Activated gamma-delta T cell treated with Interleukin-2 at 50 U/mL for 16 hours (primary cell): ENCODE measurements at places on chromosomes 1 and 21.
A peak's percentile ranks its signal among the peaks of the same experiment; 100 is the strongest.

GRCh38 chr1:189149547-189150375 lies 1327.9 kb downstream of the BRINP3 start:
- DNase-seq: no peak

DNA sequence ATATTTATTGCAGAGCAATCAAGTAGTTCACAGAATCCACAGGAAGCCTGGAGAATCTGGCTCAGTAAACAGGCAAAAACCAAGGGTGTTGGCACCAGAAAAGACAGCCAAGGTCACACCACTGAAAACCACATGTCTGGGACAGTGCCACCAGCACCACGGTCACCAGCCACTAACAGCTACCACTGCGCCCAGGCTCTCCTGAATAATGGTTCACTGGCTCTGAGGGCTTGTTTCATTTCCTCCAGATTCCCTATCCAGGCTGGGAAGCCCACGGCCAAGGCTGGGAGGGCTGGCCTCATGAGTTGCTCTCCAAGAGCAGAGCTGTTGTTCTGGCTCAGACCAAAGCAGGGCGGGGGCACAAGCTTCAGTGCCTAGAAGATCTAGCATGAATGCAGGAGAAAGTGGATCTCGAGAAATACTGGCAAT lies 54.5 kb upstream of the PTGFRN start:
- DNase-seq: no peak

GRCh38 chr1:97159342-97159741 lies 437.8 kb downstream of the PTBP2 start:
- no peak for DNase-seq

DNA sequence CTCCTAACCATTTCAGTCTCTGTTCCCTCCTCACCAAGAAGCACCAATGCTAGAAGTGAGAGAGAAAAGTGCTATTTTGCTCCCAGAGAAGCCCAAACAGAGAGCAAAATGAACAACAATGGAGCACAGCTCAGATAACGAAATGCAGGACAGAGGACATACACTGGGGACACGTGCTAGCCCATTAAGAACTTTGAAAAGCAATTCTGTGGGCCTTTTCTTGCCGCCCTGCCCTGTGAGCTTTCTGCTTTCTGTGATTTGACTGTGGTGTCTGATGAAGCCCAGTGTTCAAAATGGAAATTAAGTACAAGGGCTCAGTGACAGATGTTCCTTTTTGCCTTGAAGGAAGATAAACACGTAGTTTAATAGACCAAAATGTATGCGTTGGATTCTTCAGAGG lies 130.8 kb downstream of the S1PR1 start:
- DNase-seq: no peak

GRCh38 chr1:109216662-109217061 lies 2.9 kb downstream of the SARS1 start:
- no peak for DNase-seq

GRCh38 chr1:112998592-112999235 lies 42.7 kb upstream of the SLC16A1 start:
- DNase-seq: no peak

DNA sequence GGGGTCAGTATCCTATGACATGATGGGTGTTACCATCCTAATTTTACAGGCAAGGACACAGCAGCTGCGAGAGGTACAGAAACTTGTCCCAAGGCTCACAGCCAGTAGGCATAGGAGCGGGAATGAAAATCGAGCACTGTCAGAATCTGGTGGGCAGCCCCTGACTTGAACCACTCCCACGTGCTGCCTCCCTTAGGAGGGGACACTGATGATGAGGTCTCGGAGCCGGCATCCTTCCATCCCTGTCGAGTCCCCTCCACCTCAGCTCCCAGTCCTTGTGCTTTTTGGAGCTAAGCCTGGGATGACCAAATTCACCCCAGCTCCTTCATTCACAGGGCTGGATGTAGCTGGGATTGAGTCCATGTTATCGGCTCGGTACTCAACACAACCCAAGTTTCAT lies 49.0 kb downstream of the B3GALT5 start:
- DNase-seq: no peak

- DNase-seq: peak; percentile 19
Observed at GRCh38 chr1:205313563-205314308, 7.8 kb downstream of the NUAK2 start.

- DNase-seq: no peak
Observed at GRCh38 chr21:29323189-29323588, 24.5 kb downstream of the BACH1 start.

DNA sequence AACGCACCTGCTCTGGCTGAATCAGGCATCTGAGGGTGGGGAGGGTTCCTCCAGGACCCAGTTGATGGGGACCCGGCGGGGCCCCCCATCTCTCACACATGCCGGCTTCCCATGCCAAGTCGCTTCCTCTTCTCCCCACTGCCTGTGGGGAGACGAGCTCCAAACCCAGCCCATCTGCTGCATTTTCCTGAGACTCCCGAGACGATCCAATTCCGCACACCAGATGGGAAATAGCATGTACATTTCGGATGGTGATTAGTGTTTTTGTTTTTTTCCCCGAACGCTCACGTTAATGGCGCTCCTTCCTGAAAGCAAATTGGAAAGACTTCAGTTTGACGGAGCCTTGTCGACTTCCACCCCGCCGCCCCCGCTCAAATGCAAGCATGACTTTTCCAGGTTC lies 13.2 kb upstream of the GRIK3 start:
- no peak for DNase-seq

- DNase-seq: no peak
Observed at GRCh38 chr1:52634111-52634510, 1.1 kb downstream of the SHISAL2A start.

GRCh38 chr1:205676002-205676401 lies 4.3 kb downstream of the SLC45A3 start:
- DNase-seq: no peak

GRCh38 chr1:64472805-64473204 lies 2.9 kb downstream of the CACHD1 start:
- DNase-seq: no peak

DNA sequence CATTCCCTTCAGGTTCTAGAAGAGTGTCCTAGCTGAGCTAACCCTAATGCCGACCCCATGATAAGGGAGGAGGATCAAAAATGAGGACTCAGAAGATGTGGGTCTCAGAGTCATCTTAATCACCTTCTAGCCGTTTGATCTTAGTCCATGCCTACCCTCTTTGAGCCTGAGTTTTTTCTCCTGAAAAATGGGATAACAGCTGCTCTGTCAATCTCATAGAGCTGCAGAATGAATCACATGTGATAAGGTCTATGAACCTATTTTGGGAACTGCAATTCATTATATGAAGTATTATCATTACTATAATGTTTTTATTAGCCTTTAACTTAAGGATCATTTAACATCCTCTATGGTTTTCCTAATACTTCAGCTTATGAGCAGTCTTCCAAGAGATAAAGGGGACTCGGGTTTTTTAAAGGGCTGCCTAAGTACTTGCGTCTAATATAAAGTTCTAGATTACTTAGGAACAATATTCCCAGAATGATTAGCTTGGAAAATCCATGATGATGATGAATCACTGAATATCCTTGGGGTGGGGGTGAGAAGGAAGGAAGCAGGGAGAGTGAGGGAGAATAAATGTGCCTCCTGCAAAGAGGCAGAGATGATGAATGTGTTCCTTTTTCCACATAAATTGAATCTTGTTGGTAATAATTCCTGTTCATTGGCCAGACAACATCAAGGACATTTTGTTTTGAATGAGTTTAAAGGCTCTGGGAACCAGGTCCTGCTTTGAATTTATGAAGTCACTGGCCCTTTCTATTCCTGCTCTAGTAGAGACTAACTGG lies 66.8 kb downstream of the COLGALT2 start:
- no peak for DNase-seq

DNA sequence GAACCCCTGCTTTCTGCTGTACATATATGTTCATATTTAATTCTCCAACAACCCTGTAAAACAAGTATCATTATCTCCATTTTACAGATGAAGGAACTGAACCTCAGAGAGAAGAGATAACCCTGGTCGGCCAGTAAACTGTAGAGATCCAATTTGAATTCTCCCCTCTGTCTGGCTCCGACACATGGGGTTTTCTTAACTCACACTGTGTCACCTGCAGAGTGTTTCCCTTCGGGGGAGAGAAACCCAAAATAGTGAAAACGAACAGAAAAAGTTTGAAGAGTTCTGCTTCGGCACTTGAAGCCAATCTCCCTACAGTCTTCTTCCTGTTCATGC lies 17.4 kb upstream of the BCAR3 start:
- DNase-seq: no peak

GRCh38 chr1:41351262-41352151 lies 9.7 kb upstream of the FOXO6 start:
- no peak for DNase-seq

GRCh38 chr1:175536369-175536768 lies 207.0 kb downstream of the TNR start:
- DNase-seq: no peak

- DNase-seq: no peak
Observed at GRCh38 chr1:151832318-151832980, 847 bp upstream of the RORC start.

GRCh38 chr1:156882543-156882942 lies 11.0 kb upstream of the PEAR1 start:
- DNase-seq: no peak

- peak; percentile 31 for DNase-seq
Observed at GRCh38 chr21:36209626-36210171, 53.1 kb downstream of the DOP1B start.

GRCh38 chr1:197170538-197170937 lies 24.1 kb upstream of the ASPM start:
- no peak for DNase-seq

GRCh38 chr1:94953746-94954145 lies 26.8 kb upstream of the CNN3 start:
- no peak for DNase-seq

- DNase-seq: peak; percentile 49
Observed at GRCh38 chr1:197774466-197775281, 606 bp downstream of the DENND1B start.

GRCh38 chr1:180785291-180785690 lies 127.4 kb upstream of the KIAA1614 start:
- no peak for DNase-seq

GRCh38 chr1:20382711-20383110 lies 92.0 kb downstream of the VWA5B1 start:
- no peak for DNase-seq

- DNase-seq: no peak
Observed at GRCh38 chr21:33898586-33898985, 17.0 kb downstream of the ATP5PO start.

DNA sequence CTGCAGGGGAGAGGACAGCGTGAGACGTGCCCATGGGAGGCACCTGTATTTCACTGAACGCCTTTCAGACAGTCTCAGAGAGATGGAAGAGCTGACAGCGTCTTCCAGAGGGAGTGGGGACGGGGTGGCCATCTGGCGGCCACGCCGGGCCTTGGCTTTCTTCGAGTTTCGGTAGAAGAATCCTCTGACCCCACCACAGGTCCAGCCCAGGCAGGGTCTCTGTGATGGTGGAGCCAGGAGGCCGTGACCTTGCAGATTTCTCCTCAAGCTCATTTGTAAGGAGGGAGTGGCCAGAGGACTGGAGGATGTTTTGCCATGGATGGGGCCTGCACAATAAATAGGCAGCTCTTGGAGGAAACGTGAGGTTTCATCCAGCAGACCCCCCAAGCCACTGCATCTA lies 47.6 kb upstream of the ADARB1 start:
- no peak for DNase-seq

GRCh38 chr1:99996951-99997350 lies 27.2 kb downstream of the SLC35A3 start:
- no peak for DNase-seq

DNA sequence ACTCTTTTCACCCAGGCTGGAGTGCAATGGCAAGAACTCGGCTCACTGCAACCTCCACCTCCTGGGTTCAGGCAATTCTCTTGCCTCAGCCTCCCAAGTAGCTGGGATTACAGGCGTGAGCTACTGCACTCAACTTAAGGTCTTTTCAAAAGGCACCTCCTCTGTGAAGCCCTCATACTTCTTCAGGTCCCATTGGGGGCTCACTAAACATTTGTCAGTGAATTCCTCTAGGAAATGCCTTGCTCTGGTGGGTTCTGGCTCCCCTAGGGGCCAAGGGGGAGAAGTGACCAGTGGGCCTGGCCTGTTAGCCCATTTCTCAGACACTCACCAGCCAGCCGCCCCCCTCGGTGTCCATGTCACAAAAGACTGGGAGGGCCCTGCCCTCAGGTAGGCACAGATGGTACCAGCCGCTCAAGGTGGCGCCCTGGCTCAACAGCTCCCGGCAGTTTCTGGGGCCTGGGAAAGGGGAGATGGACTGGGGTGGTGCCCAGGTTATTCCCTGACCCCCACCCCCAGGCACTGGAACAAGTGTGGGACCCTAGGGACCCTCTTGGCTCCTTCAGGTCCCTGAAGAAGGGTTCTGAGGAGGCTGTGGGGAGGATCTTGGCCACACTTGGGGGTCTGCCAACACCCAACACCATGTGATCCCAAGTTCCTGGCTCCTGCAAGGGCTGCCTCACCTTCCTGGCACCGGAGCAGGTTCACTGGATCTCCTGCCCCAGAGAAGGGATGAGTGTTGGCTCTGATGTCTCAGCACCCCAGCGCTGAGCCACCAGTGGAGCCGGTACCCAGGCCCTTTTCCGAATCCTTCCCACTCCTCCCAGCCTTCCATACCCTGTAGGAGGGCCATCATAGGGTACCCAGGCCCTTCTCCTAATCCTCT lies 1.6 kb downstream of the FCN3 start:
- no peak for DNase-seq

DNA sequence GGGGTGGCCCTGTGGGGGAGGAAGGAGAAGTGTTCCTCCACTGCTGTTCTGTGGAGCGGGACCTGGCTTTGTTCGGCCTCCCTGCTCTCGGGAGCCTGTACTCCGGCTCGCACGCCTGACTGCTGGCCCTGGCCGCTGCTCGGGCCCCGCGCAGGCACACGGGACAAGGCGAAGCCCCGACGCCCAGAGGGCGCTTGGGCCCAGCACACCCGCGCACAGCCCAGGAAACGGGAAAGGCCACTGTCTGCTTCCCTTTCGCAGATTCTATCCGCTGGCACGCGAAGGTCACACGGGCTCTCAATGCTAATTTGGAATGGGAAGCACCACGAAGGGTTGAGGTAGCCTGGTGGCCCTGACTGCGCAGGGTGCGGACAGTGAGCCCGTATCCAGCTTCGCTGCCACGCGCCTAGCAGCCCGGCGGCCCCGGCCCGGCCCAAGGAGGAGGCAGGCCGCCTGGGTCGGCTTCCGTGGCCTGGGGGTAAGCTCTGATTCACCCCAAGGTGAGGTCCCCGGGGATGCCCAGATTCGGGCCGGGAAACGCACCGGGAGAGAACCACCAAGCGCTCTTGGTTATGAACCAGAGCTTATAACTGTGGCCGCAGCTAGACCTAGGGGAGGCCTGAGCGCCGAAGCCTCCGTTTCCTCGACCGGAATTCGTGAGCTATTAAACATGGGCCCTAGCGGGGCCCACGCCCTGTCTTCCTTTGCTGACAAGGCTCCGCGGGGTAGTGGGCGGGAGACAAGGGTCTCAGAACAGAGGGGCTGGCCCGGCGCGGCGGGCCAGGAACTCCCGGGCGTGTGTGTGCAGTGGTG lies 19.7 kb upstream of the TBX15 start:
- no peak for DNase-seq
